Pulmonary artery endothelial cell (primary cell): ENCODE measurements at places on chromosomes 2 and 18.

DNA sequence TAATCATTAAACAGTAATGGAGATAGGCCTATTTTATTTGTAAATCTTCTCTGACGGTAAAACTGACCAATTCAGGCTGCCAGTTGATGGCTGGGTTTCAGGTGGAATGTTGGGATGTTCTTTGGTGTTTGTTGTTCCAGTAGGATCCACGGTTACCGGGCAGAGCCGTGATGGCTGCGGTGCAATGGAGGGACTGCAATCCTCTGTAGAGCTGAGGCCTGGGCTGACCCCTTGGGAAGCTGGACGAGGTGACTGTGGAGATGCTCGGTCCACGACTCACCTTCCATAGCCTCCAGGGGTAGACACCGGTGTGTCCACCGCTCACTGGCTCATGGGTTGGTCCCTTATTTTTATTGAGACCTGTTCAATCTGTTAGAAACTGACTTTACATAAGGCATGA lies 42.5 kb downstream of the ZNF519 start:
- no peak for DNase-seq

- no peak for DNase-seq
These were observed 361.1 kb upstream of the SLC14A2 start for GRCh38 chr18:45253973-45254708.

DNA sequence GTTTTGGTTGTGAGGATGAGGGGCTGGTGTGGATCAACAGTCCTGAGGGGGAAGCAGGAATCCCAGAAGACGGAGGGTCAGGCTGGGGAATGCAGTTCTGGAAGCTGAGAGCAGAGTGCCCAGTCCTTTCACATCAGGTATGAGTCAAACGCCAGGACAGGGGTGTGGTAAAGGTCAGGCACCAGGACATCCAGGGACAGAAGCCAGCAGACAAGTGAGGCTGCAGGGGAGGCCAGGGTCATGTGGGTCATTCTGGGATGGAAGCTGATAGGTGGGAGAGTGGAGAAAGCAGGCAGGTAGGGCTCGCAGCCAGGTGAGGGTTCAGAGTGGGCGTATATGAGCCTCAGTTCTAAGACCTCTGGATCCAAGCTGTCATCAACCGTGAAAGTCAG lies 12.8 kb upstream of the GNLY start:
- no peak for DNase-seq

DNA sequence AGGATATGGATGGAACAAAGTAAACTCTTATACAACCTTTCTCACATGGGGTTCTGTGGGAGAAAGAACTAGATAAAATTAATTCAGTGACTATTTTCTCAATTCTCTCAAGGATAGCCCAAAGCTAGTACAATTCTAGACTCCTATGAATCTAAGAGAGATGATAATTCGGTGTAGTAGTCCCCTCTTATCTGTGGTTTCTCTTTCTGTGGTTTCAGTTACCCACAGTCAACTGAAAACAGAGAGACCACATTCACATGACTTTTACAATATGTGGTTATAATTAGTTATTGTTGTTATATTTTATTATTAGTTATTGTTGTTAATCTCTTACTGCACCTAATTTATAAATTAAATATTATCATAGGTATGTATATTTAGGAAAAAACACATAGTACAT lies 53.5 kb upstream of the C2orf15 start:
- DNase-seq: no peak

DNA sequence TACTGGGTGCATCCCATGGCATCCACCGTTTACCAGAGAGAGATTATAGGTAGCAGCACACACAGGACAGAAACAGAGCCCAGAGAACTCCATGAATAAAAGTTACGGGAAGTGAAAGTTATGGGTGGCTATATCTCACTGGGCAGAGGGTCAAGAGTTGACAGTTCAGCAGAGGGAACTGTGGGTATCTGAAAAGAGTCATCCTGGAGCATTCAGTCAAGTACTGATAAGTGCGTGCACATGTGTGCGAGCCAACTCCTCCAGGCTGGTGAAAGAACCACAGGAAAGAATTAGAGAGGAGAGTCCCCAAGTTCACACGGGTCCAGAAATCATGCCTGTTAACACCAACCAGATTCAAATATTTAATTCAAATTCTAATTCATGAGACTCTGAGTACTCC lies 1588.2 kb downstream of the LRP1B start:
- DNase-seq: no peak

DNA sequence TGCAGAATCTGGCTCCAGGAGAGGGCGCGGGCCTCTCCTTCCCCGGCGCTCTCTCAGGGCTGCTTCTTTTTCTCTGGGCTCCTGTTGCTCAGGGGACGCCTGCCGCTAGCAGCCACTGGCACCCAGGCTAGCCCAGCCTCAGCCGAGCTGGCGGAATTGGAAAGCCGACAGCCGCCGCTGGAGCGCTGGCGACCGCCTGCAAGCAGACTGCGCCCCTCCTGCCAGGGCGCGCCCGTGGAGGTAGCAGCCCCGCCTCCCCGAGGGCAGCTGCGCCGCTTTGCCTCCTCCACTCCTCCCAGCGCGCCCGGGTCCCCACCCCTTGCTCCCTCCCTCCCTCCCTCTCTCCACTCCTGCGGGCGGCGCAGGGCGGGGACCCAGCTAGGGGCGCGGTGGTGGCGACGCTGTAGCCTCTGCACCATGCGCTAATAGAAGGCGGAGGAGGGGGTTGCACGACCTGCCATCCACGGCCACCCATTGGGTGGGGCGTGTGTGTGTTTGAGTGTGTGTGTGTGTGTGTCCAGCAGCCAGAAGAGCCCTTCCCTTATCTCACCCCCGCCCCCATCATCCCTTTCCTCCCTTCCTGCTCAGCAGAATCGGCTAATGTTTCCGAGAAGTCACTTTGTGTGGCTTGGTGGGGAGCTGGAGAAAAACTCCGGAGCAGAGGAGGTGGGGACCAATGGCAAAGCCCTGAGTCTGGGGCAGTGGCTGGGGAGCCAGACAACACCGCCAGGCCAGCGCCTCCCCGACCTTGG lies at the start of gene SCN9A:
Gene SCN9A (minus strand): TSS at position 209 of the 752 bp plus-strand sequence. CDS start 64,188 bp downstream, outside the sequence.
- DNase-seq: no peak

GRCh38 chr2:173991856-173992588 lies 26.8 kb upstream of the SP3 start:
- no peak for DNase-seq

- DNase-seq: no peak
These were observed 357.4 kb upstream of the ACVR2A start for GRCh38 chr2:147487286-147487977.
